ENCODE measurements at places on chromosomes 16 and 17. TPM values are rescaled to one million over a fixed set of nuclear protein-coding genes. Genes with fewer than 3 reads are reported as not detected.

The KCNJ18 gene
- total RNA-seq: not detected

The SPHK1 gene
- 3.7 TPM for total RNA-seq

The DPEP3 gene
- not detected for total RNA-seq

The RAPGEFL1 gene
- 2.9 TPM for total RNA-seq

The CCL17 gene
- not detected for total RNA-seq

The FOXJ1 gene
- total RNA-seq: not detected

The UTS2R gene
- total RNA-seq: 4.7 TPM

The ITGAE gene
- total RNA-seq: 25.7 TPM

- DNase-seq: no peak
Measured at GRCh38 chr17:68087851-68088250, 52.3 kb downstream of the KPNA2 start.

DNA sequence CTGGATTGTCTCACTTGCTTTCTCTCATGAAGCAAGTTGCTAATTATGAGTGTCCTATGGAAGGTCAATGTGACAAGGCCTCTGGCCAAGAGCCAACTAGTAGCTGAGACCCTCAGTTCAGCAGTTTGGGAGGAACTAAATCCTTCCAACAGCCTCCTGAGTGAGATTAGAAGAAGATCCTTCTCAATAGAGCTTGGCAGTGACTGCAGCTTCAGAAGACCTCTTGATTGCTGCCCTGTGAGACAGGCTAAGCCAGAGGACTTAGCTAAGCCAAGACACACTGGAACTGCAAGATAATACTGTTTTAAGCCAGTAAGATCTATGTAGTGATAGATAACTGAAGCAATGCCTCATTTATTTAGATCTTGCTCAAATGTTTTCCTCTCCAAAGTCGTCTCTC is 34.3 kb downstream of the PCTP start:
- DNase-seq: no peak

DNA sequence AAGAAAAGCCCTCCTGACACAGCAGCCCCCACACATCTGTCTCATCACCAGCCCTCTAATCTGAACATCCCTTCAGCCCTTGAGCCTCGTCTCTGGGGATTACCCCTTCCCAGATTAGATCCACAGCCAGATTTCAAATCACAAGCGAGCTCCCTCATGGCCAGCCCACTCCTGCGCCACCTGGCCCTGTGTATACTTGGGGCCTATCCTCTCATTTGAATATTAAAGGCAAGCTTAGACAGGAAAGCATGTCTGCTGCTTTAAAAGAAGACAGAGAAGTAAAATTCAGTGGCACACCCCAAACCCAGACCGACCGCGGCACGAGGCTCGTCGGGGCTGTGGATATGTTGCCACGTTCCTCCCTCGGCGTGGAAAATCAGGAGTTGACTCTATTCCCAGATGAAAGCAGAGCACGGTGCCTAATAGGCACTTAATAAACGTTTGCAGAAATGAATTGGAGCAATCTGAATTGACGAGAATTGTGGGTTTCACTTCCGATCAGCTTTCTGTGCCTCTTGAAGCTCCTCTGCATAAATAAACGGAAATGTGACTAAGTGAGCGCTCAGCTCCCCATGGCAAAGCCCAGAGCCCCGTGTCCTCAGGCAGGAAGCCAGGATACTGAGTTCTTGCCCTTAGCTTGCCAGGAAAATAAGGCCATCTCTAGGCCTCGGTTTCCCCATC is 108.0 kb downstream of the CCDC182 start:
- DNase-seq: no peak

- peak; percentile 94 for DNase-seq
Measured at GRCh38 chr16:49620158-49620868, 235.6 kb downstream of the ZNF423 start.

- DNase-seq: no peak
Measured at GRCh38 chr17:9080983-9081382, 59.7 kb downstream of the NTN1 start.

DNA sequence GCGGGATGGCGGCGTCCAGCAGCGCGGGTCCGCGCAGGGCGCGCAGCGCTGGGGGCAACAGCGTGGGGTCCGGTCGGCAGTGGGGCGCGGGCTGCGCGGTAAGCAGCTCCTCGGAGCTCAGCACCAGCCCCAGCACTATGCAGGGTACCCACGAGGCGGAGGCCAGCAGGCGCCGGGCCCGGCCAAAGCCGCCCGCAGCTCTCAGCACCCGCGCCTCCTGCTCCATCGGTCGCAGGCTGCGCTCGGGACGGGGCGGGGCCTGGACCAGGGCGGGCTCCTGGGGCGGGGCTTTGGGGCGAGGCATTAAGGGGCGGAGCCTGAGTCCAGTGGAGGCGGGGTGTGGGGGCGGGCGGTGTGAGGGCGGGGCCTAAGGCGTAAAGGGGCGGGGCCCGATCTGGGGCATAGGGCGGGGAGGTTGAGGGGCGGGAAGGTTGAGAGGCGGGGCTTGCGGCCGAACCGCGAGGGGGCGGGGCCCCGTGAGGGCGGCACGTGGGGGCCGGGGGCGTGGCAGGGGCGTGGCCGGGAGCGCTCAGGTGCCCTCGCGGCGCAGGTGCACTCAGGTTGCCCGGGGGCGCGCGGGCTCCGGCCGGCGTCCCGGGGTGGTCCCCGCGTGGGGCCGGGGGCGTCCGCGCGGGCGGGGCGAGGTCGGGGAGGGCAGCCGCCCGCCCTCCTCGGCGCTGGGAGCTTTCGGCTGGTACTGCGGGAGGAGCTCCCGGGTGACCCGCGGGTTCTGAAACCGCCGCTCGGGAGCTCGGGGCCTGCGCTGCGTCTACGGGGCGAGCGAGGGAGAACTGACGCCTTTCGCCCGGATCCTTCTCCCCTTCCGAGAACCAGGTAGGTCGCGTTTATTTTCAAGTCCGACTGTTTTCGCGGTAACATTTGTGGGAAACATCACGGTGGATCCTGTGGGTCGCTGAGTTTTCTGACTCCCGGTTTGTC is 1.4 kb upstream of the SLC22A31 start:
- peak; percentile 75 for DNase-seq

GRCh38 chr17:51251010-51251409 is 8.8 kb downstream of the MBTD1 start:
- no peak for DNase-seq

GRCh38 chr16:87421003-87421912 is 29.1 kb downstream of the MAP1LC3B start:
- DNase-seq: no peak

- DNase-seq: no peak
Measured at GRCh38 chr16:3530371-3530914, 29.6 kb downstream of the CLUAP1 start.

- DNase-seq: no peak
Measured at GRCh38 chr17:1865252-1866037, 35.6 kb downstream of the RPA1 start.

- no peak for DNase-seq
Measured at GRCh38 chr16:69410219-69410990, 14.0 kb upstream of the CYB5B start.

GRCh38 chr17:74042744-74043486 is 160.6 kb upstream of the RPL38 start:
- no peak for DNase-seq

DNA sequence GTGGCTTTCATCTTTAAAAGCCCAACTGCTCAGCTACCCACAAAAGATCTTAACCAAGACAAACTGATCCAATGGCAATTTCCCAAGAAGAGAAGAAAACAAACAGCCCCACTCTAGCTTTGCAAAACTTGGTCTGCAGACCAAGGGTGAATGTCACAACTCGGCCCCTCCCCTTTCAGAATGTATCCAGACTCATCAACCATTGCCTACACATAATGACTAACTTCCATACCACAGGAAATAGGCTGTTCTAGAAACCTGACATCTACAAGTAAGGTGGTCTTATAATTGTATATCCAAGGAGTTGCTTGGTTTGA is 16.0 kb downstream of the DCUN1D3 start:
- no peak for DNase-seq

DNA sequence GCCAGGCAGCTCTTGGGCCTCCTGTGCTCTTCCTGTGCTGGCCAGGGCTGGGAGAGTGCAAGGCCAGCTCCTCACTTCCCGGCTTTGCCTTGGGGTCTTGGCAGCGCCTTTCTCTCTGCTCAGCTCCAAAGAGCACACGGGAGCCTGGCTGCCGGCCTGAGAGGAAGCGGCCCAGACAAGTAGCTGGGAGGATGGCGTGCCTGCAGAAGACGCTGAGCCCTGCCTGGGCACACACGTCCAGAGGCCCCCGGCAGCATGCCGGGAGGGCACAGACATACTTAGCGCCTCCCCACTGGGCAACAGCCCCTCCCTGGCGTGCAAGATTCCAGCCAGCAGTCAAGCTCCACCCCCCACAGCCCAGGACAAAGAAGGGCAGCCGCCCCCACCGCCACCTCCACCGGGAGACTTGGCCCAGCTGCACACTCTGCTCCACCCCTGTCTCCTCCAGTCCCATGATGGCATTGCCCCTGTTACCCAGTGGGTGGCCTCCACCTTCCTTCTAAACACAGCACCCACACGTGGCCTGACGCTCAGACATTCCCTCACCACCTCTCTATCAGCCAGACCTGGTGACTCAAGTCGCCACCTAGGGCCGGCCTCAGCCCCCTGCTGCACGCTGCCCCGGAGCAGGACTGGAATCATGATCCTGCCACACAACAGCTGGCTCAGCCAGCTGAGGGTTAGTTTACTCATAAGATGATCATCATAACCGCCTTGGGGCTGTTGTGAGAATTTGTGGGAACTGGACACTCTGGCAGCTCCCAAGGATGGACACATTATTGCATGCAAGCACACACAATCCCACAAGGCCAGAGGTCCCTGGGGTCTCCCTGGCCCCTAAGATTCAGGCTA is 12.4 kb downstream of the SGCA start:
- peak; percentile 78 for DNase-seq

GRCh38 chr17:41629826-41630670 is 5.7 kb upstream of the KRT17 start:
- DNase-seq: peak; percentile 18

DNA sequence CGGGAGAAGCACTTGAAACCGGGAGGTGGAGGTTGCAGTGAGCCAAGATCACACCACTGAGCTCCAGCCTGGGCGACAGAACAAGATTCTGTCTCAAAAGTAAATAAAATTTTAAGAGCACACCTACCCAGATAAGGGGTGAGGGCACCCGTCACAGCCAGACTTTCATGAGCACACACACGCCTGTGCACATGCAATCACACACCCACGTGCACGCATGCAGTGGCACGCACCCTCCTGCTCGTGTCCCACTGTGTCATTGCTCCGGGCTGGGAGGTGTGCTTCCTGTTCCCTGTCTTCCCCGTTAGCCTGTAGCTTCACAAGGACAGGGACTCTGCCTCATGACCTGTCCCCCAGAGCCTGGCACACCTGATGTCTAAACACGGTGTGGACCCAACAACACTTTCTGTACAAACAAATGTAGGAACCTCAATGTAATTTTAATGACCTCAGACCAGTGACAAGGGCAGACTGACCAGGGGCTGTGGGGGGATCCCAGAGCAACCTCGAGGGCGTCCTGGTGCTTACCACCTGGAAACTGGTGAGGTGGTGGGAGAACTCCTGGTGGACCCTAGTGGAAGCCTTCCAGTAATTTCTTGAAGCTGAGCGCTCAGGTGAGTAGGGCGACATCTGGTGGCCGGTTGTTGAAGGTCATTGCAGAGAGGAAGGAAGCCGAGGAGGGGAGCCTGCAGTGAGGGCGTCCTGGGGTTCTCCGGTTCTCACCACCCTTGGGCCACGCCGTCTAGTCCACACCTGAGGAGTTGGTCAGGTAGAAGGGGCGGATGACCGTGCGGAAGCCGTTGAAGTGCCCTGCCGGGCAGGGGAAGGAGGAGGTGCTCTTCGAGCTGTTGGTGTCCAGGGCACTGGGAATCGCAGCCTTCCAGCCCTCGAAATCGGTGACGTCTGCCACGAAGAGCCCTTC is 8.6 kb downstream of the LGALS3BP start:
- DNase-seq: peak; percentile 83

DNA sequence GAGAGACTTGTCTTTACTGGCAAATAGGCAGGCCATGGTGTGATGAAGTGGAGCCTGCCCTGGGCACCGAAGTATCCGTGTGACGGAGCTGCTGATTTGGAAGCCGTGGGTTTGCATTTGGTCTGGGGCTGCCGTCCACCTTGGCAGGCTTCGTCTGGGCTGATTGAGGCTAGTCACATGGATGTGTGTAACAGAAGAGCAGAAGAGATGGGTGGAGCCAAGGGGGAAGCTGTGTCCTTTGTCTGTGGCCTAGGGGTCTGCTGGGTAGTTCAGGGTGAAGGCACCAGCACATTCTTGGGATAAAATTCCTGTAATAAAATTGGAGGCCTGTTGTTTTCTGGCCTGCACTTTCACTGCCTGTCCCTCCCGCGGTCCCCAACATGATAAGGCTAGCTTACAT is 106.1 kb downstream of the AATF start:
- no peak for DNase-seq

DNA sequence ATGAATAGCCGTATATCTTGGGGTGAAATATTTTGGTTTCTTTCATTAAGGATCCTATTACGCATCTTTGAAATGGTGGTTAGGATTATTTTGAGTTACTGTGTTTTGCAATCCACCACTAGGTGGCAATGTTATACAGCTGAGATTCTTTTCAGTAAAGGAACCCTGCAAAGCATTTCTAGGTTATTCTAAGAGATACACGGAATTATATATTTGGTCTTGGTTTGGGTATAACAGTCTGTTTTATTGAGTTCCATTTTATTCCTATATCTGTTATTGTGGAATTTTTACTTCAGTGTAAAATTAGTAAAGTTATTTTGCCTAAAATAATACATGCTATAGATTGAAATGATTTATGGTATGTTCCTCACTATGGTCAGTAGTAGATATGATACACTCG is 62.9 kb upstream of the CPHXL start:
- DNase-seq: no peak

GRCh38 chr16:85457366-85457765 is 155.8 kb upstream of the GSE1 start:
- DNase-seq: no peak

DNA sequence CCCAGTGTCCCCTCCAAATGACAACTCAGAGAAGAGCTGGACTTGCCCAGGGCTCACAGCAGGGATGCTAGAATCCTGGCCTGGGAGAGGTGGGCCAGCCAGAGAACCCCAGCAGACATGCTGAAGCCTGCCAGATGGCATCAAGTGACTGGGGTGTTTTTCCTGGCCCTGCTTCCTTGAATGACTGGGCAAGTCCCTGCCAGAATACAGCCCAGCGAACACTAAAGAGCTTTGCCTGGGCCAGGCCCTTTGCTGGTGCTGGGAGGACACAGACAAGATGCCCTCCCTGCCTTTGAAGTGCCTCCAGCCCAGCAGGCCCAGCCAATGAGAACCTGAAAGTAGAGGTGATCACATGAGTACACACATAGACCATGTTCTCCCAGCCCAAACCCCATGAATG is 11.5 kb downstream of the ZNF319 start:
- DNase-seq: no peak

DNA sequence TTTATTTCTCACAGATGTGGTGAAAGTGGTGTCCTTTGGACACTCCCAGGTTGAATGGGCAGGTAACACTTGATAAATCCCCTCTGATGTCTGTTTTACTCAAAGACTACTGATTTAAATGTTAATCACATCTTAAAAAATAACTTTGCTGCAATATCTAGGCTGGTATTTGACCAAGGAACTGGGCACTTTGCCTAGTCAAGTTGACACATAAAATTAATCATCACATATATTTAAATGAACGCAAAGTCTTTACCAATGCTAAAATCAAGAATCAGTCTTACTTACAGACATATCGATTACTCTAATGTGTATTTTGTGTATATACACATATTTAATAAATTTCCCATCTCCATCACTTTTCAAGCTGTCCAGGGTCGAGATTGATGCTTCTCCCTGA is 7.0 kb downstream of the MT2A start:
- no peak for DNase-seq

GRCh38 chr16:74842413-74842812 is 67.8 kb upstream of the FA2H start:
- no peak for DNase-seq

- no peak for DNase-seq
Measured at GRCh38 chr17:15273141-15273793, 8.1 kb upstream of the PMP22 start.

- peak; percentile 47 for DNase-seq
Measured at GRCh38 chr16:72858665-72859493, 189.0 kb downstream of the ZFHX3 start.

All from right cardiac atrium (tissue), 5 donors.